ENCODE measurements at places on chromosomes 6 and 20.
A peak's percentile ranks its signal among the peaks of the same experiment; 100 is the strongest.

GRCh38 chr20:18019068-18019467 is 38.6 kb downstream of the OVOL2 start:
- no peak for DNase-seq

GRCh38 chr20:13671916-13672378 is 33.2 kb upstream of the TASP1 start:
- DNase-seq: no peak

DNA sequence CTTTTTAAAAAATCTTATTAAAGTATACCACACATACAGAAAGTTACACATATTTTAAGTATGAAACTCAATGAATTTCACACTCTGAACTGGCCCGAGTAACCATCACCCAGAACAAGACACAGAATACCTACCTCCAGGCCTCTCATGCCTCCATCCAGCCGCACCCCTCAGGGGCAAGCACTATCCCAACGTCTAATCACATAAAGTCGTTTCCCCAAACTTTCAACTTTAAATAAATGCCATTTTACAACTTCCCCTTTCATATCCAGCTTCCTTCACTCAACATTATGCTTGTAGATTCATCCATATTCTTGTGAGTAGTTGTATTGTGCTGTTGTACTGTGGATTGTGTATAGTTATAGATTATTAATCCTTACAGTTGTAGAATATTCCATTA is 539.1 kb downstream of the CD83 start:
- no peak for DNase-seq

- DNase-seq: no peak
Measured at GRCh38 chr6:1496092-1496491, 106.7 kb downstream of the FOXF2 start.

- DNase-seq: peak; percentile 32
Measured at GRCh38 chr6:91081452-91082067, 494.7 kb upstream of the MAP3K7 start.

GRCh38 chr6:146422789-146423375 is 120.8 kb upstream of the RAB32 start:
- DNase-seq: no peak

GRCh38 chr20:21141825-21142224 is 15.9 kb downstream of the KIZ start:
- no peak for DNase-seq

DNA sequence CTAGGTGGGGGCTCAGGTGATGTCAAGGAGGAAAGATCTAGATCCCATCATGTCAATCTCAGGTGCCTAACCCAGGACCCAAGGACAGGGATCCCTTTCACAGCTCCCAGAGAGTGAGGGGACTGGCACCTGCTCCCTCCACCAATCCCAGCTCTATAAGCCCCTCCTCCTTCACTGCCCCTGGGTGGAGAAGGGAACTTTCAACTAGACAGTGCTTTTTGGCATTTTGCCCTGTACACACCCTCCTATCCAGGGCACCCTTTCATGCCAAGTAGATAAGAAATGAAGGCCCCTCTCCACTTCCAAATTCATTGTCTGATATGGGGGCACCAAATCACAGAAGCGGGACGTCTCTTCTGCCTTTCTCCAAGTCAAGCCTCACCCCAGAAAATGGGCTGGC is 61.6 kb downstream of the MDGA1 start:
- DNase-seq: no peak

- DNase-seq: no peak
Measured at GRCh38 chr6:72826037-72826436, 204.2 kb downstream of the KCNQ5 start.

DNA sequence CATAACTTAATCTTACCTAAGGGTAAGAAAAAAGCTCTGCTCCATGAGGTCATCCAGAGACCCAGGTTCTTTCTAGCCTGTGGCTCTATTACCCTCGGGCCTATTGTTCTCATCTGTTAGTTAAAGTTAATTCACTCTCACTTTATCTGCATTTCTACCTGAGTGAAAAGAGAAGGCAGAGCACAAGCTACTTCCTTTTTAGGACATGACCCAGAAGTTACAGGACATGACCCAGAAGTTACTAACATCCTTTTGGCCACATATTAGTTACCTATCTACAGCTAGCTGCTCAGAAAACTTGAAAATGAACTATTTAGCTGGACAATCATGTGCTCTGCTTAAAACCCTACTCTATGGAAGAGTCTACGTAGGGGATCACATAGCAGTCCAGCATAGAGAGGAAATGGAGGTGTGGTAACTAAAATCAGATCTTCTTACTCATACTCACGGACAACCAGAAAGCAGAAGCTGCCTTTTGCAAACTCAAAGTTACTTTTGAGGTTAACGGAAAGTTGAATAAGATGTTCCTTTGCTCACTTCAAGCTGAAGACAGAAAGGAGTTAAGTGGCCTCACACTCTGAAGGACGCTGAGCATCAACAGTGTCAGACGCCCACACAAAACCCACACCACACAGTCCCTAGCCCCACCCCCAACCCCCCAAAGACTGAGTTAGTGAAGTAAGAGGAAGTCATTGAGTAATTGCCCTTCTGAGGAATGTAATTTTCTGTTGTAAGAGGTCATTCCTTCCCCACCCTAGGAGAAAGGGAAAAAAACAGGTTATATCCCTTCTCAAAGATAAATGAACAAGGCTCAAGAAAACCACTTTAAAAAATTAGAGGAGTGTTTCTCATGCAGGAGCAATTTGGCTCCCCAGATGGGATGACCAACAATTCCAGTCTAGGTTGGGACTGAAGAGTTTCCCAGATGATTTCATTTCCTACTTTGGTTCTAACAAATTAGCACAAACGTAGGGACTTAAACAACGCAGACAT is 45.9 kb upstream of the TAB2 start:
- no peak for DNase-seq
